IMR-90 (cell line): ENCODE measurements at places on chromosomes 6 and 20. TPM values are rescaled to one million over a fixed set of nuclear protein-coding genes. Genes with fewer than 3 reads are reported as not detected.

GRCh38 chr6:168231393-168231957 is 88.1 kb downstream of the DACT2 start:
- DNase-seq: no peak

Gene SH3BGRL2
- 5.6 and 9.7 TPM in 2 replicates for total RNA-seq

Gene KCNK16
- not detected in 2 replicates for total RNA-seq

GRCh38 chr6:109527989-109528388 is 45.0 kb upstream of the ZBTB24 start:
- peak; percentile 16 for DNase-seq

Gene SSTR4
- not detected in 2 replicates for total RNA-seq

Gene VEGFA
- total RNA-seq: 156 and 190 TPM in 2 replicates

DNA sequence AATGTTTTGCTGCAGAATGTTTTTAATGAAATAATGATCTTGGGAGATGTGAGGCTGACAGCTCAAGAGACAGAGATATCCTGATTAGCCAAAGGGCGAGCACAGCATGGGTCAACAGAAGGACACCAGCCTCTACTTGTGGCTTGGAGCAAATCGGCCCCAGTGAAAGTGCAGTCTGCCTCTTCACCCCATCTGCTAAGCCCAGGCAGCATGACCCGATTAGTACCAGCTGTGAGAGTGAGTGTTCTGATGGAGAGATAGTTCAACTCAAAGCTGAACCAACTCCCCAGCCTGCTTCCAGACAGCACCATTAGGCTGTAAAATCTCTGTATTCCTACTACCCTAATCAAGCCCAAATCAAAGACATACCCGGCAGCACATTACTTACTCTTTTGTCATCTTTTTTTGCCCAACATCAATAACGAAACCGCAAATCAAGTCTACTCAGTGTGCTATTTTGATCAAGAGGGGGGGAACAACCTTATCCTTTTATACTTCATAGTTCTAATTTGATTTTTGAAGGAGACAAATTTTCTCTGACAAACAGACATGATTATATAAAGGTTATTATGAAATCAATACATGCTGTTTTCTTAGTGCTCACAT is 514.1 kb upstream of the NRSN1 start:
- no peak for DNase-seq

DNA sequence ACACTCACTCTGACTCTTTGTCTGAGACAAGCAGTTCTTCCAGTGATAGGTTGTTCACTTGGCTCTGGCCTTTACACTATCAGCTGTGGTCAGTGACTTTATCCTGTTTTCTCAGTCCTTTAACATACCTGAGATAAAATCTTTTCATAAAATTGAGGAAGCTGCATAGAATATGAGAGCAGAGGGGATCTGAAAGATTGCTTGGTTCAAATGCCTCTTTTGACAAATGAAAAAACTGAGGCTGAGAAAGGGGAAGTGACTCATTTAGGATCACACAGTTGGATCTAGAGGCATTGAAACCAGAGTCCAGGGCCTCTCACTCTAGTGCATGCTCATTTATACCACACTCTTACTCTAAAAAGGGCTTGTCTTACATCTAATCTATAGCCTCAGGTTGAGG is 277.0 kb upstream of the TBX18 start:
- DNase-seq: no peak

DNA sequence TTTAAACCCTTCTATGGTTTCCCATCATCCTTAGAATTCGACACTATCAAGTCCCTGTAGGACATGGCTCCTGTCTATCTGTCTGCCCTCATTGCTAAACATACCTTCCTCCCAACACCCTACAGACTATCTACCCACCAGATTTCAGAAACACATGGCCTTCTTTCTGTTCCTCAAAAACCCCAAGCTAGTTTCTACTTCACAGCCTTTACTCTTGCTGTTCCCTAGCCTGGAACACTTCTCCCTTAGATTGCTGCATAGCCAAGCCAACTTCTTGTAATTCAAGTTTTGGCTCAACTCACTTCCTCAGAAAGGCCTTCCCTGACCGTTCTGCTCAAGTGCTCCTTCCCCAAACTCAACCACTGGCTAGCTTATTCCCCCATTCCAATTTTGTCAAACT is 156.2 kb downstream of the BTBD9 start:
- DNase-seq: no peak

- no peak for DNase-seq
Measured at GRCh38 chr6:106886922-106887797, 87.4 kb downstream of the CD24 start.

DNA sequence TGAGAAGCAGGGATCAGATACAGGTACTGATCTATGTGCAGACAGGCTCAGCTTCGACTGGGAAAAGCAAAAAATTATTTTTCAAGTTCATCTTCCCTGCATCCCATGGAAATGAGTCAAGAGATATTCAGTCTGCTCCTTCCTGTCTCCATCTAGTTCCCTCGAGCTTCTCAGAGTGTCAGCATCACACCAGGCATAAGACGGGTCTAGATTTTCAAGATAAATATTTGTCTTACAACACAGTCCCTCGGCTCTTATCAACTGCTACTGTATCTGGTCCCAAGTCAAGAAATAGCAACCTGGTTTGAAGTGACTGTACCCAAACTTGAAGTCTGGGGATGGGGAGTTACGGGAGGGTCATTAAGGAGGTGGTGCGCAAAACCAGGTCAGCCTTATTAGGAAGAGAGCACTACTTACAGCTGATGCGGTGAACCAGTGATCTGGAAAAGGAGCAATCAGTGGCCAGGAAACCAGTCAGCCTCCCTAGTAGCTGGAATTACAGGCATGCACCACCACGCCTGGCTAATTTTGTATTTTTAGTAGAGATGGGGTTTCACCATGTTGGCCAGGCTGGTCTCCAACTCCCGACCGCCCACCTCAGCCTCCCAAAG is 29.7 kb downstream of the ZMYND8 start:
- peak; percentile 85 for DNase-seq

- DNase-seq: peak; percentile 39
Measured at GRCh38 chr6:147390909-147391536, 117.5 kb upstream of the SAMD5 start.

Gene NRSN1
- total RNA-seq: not detected in 2 replicates

GRCh38 chr6:160226118-160226591 is 32.5 kb downstream of the SLC22A2 start:
- no peak for DNase-seq

DNA sequence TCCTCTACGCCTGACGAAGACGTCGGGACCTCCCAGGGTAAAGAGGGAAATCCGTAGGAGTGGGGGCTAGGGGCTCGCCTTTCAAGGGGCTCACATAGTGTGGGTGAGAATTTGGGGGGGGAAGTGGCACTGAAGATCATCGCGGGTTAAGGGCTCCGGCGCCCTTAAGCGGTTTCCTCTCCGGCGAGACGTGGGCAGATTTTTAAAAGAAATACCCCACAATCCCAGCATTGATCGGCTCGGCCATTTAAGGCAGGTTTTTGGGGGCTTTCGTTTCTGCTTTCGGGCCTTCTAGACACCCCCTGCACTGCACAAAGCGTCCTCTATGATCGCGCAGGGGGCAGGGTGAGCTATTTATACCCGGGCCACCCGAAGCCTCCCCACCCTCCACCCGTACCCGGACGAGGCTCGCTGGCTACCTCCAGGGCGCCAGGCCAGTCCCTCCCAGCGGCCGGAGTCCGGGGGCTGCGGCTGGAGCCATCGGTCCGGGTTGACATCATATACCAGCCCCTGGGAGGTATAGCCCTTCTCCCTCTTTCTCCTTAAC is 1.2 kb downstream of the NKX2-2 start:
- no peak for DNase-seq

Gene ADGRG6
- total RNA-seq: 20.3 and 22.5 TPM in 2 replicates

DNA sequence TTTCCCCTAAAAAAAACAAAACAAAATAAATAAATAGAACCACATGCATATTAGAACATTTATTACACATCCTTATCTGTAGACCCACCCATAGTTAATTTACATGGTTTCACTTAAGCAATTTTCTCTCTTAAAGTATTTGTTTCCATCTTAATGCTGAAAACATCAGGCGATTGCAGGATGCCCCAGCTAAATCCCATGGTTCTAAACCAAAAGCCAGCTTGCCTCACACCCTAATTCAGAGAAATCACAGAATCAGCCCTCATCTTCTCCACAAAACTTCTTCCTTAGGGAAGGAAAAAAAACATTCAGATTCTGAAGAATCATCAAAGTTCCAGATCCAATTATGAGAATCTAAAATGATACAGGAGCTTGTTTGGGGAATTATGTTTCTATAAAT is 67.6 kb upstream of the MTHFD1L start:
- DNase-seq: no peak

Gene IL17F
- total RNA-seq: not detected in 2 replicates

Gene HLA-DMA
- total RNA-seq: 1.7 and 2.3 TPM in 2 replicates

GRCh38 chr6:141675957-141676356 is 456.8 kb upstream of the GJE1 start:
- peak; percentile 27 for DNase-seq

- peak; percentile 90 for DNase-seq
Measured at GRCh38 chr6:71489736-71490135, 201.1 kb downstream of the OGFRL1 start.

GRCh38 chr6:1103021-1103420 is 208.9 kb upstream of the FOXQ1 start:
- DNase-seq: no peak

Gene NTSR1
- total RNA-seq: 0.54 and 0.56 TPM in 2 replicates

Gene ACSS1
- 0.56 and 0.72 TPM in 2 replicates for total RNA-seq

- peak; percentile 60 for DNase-seq
Measured at GRCh38 chr6:15544321-15544900, 118.4 kb downstream of the DTNBP1 start.

DNA sequence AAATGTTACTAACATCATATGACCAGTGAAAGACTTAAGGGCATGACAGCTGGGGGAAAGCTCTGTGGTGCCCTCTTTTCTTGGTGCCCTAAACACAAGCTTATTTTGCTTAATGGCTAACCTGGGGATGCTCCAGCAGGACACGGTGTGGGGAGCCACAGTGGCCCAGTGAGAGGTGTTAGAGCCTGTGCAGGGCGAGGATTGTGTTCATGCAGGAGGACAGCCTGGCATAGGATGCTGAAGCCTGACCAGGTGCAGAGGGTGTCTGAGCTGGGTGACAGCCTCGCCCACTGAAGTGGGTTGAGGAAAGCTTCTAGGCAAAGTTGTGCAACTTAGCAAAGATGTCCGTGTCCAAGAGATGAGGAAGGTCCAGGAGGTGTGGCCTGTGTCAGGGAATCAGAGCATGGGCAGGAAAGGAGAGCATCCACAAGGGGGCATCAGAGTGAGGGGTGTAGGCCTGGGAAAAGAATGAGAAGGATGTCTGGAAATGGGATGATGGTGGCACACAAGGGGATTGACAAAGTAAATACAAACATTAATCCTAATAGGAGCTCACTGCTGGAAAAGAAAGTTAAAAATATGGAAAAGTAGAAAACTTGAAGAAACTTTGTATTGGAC is 33.9 kb downstream of the SLC17A4 start:
- peak; percentile 51 for DNase-seq

DNA sequence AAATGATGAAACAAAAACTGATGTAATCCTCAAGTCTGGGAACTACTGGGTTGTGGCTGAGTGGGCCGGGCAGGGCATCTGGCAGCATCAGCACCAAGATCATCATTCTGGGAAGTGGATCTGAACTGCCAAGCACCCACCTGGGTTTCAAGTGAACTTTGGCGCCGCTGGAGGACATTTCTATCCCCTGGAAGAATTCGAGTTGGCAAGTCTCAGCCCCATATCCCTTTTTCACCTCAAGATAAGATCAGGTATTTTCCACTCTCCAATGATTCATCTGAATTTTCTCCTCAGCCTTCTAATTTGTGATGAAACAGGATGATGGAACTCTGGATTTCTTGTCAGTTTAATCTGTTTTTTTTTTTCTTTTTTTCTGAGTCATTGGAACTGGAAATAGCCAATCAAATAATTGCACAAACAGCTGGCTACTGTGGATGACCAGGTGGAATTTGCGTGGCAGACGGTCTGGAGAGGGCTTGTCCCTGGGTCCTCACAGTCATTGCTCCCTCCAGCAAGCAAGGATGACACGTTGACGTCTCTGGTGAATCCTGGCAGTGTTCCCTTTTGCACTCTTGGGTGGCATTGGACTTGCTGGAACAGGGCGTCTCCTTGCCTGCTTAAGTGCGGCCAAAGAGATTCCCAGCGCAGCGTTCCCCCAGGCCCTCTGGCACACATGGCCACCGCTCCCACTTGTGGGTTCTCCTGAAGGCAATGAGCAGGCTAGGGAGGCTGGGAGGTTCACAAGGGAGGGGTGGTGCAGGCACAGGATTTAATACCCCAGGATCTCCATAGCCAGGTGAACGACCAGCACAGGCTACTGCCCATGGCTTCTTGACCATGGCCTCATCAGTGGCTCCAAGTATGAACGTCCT is 80.4 kb downstream of the DHX35 start:
- DNase-seq: peak; percentile 50

Gene PSORS1C2
- total RNA-seq: not detected in 2 replicates

DNA sequence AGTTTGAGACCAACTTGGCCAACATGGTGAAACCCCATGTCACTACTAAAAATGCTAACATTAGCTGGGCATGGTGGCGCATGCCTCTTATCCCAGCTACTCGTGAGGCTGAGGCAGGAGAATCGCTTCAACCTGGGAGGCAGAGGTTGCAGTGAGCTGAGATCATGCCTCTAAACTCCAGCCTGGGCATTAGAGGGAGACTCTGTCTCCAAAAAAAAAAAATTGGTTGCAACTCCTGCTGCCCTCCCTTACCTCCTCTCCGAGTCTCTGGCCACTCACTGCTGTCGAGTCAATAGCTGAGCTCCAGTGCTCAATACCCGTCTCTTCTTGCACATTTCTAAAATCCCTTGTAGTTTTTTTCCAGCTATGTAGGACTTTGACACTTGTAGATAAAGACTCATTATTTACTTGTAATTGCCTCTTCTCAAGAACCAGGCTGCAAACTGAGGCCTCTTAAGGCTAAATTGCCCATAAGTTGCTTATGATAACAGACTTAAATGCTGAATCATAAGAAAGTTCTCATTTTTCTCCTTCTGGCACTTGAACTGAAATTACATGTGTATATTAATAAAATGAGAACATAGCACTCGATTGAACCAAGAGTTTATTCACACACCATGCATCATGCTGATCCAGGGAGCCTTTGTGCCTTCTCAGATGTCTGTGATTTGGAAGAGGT is 13.8 kb downstream of the HECA start:
- peak; percentile 43 for DNase-seq

Gene SEC23B
- 65.0 and 78.9 TPM in 2 replicates for total RNA-seq

Gene NR2E1
- total RNA-seq: not detected in 2 replicates

DNA sequence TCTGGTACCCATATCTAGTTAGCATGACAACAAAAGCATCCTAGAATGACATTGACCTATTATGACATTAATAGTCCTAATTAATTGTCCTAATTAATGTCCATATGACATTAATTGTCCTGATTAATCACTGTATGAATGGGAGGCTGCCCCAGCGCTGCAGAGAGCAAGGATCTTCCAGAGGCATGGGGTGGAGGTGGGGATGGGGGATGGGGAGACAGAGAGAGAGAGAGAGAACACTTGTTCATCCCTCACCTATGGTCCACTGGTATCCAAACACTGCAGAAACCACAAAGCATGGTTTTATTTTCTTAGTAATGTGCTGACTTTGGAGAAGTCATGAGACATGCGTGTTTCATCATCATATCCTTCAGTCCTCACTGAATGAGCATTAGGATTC is 235.1 kb downstream of the FNDC1 start:
- no peak for DNase-seq

DNA sequence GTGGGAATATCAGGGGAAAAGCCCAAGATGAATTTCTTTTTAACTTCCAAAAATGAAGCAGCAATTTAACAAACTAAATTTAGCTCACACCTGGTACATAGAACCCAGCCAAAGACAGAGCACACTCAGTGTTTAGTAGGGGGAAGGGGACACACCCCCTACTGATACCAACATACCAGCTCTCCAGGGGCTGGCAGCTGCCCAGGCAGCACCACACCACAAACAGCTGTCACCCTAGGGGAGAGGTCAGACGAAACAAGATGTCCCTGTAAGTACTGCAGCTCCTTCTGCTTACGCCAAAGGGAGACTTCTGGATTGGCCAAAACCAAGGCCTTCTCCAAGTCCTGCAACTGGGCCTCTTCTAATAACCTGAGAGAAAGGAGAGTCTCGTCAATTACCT is 26.0 kb downstream of the MDN1 start:
- no peak for DNase-seq

Gene AURKA
- 83.3 and 88.0 TPM in 2 replicates for total RNA-seq
